ENCODE measurements at places on chromosomes 2 and 18.

GRCh38 chr2:1835581-1836201, 91.4 kb upstream of the PXDN start:
- no peak for DNase-seq

DNA sequence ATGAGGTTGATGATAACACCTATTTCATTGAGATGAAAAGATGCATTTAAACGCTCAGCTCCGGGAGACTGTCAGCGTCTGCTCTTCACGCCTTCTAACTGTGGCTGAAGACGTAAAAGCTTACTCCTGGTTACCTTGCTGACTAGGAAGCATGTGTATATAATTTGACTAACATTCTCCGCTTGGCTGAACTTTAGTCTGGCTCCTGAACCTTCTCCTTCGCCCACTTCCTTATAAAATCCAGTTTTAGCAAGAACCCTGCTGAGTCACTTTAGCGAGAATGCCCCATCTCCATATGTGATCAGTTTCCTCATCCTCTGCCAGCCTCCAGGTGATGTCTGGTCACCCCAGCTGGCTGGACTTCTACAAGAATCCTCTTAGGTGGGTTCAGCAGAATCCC, 12.7 kb upstream of the CREG2 start:
- DNase-seq, result no peak

DNA sequence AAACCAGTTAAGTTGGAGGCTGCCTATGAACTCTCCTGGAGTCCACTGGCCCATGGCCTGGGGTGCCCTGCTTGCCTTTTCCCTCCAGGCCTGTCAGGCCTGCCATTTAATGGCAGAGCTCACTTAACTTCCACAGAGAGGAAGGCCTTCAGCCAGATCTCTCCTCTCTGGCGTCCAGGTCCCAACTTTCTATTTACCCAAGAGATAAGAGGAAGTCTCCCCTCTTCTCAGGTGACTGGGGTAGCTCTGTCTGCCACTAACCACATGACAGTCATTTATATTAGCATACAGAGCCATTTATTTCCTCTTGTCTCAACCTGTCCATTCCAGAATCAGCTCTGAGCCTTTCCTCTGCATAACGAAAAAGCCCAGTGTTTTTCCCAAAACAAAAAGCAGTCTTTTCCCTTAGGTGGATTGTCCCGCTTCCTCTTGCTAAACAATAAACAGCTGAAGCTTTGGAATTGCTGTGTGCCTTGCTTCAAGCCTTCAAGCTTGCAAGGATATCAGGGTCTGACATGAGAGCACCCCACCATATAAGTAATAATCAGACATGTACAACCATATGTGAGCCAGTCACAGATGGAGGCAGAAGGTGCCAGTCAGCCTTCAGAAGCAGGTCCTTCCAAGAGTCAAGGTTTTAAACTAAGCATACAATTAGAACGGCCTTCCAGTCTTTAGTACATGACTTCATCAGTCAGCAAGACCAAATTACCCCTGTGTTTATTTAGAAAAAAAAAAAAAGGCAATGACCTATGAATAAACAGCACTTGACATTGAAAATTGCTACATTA, 71.2 kb upstream of the STPG4 start:
- peak; percentile 15 for DNase-seq

- DNase-seq, result no peak
These were observed 134.2 kb downstream of the RAPGEF4 start for GRCh38 chr2:172869861-172870260.

DNA sequence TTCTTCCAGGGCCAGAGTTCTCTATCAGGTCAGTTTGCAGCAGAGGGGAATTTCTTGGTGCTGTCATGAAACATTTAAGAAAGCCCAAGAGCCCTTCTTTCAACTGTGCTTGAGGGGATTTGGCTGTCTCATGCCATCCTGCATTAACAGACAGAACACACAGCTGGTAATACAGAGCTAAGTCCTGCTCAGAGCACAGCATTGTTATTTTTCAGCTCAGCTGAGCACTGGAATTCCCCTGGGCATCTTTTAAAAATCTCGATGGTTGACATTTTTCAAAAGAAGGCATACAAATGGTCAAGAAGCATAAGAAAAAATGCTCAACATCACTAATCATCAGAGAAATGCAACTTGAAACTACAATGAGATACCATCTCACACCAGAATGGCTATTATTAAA, 14.9 kb upstream of the IL1R2 start:
- no peak for DNase-seq

DNA sequence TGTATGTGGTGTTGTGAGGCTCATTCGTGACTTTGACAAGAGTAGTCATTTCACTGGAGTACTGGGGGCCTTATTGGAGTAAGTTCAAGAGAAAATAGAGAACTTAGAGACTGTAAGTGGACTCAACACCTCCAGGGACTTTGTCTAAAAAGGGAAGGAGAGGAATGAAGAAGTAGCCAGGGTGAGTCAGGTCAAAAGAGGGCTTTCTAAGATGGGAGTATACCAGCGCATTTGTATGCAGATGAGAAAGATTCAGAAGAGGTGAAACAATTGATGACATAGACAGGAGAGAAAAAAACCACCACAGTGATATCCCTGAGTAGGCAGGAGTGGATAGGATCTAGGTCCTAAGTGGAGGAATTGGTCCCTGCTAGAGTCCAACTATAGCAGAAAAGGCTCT, 246.8 kb downstream of the IKZF2 start:
- DNase-seq, result no peak

GRCh38 chr2:196670342-196670741, 30.8 kb downstream of the CCDC150 start:
- no peak for DNase-seq

GRCh38 chr18:74902147-74902455, 304.4 kb downstream of the ZNF407 start:
- no peak for DNase-seq

GRCh38 chr2:47636596-47637264, 146.2 kb upstream of the MSH6 start:
- no peak for DNase-seq

GRCh38 chr18:30469091-30469490, 573.5 kb downstream of the DSC3 start:
- DNase-seq, result no peak

DNA sequence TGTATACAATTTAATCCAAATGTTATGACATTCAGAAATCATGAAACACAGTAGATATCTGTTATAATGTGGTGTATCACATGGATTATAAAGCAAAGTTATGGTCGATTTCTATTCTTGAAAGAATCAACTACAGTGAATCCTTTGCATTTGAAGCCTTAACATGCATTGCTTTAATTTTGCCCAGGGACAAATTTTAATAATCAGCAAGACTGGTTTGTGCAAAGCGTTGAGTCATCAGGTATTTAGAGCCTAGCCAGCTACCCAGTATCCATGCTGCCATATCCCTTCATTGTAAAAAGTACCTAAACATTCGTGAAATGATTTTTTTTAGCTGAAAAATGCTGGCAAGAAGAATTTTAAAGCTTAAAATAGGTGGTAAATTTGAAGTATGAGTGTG, 8.9 kb upstream of the SPDYA start:
- no peak for DNase-seq

GRCh38 chr2:8956774-8957173, 46.7 kb downstream of the MBOAT2 start:
- no peak for DNase-seq

DNA sequence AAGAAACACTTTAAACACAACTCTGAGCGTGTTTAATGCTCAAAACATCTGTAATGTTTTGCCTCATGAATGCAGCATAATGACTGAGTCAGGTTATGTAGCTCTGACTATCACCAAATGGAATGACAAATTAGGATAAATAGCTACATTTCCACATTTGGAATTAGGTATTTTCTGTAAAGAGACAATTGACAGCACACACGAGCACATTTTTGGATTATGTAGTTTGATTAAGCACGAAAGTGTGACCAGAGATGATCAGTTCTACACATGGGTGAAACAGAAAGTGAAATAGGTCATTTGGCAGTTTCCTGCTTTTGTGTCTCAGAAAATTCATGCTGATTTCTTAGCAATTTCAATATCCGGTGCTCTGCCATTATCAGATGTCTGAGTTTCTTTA, 29.0 kb downstream of the LPIN1 start:
- no peak for DNase-seq

GRCh38 chr2:11379558-11379957, 35.1 kb upstream of the ROCK2 start:
- DNase-seq, result no peak

DNA sequence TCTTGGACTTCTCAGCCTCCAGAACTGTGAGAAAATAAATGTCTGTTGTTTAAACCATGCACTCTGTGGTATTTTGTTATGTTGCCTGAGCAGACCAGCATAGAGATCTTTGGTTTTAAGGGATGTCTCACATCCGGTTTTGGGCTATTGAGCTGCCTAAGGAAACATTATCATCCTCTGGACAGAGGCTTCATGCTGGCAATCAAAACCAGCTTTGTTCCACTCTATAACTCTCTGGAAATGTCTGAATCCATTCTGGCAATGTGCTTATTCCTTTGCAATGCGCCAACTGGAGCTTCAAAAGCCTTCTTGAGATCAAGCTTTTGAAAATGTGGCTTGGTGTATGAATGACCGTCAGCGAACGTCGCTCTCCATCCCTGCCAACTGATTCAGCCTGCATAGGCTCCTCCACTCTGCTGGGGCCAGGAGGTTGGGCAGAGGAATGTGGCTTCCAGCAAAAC, 183.6 kb upstream of the MGAT5 start:
- DNase-seq, result no peak

- no peak for DNase-seq
These were observed 112.6 kb downstream of the CERS6 start for GRCh38 chr2:168568476-168569267.

- peak; percentile 24 for DNase-seq
These were observed 67.8 kb downstream of the SS18 start for GRCh38 chr18:26022585-26022984.

- DNase-seq, result no peak
These were observed 139.6 kb downstream of the TWIST2 start for GRCh38 chr2:238987352-238987981.

GRCh38 chr18:43192408-43192807, 76.9 kb upstream of the RIT2 start:
- no peak for DNase-seq

DNA sequence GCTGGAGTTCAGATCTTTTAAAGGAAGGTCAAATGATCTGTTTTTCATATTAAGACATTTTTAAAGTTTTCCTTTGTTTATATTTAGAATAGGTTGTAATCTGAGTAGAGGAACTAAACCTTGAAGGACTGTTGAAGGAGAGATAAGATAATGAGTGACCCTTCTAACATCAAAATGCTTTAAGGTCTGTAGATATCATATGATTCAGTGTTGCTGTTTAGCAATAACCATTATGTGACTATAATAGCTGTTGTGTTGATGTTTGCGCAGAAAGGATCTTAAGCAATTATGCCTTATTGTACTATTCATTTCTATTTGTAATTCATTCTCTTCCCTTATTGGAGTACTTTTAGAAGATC, 60.0 kb downstream of the SLC16A14 start:
- no peak for DNase-seq

GRCh38 chr18:79924814-79925731, 26.4 kb downstream of the SLC66A2 start:
- DNase-seq, result peak; percentile 26

- peak; percentile 92 for DNase-seq
These were observed 80.0 kb downstream of the MAP4K3 start for GRCh38 chr2:39356922-39357639.

DNA sequence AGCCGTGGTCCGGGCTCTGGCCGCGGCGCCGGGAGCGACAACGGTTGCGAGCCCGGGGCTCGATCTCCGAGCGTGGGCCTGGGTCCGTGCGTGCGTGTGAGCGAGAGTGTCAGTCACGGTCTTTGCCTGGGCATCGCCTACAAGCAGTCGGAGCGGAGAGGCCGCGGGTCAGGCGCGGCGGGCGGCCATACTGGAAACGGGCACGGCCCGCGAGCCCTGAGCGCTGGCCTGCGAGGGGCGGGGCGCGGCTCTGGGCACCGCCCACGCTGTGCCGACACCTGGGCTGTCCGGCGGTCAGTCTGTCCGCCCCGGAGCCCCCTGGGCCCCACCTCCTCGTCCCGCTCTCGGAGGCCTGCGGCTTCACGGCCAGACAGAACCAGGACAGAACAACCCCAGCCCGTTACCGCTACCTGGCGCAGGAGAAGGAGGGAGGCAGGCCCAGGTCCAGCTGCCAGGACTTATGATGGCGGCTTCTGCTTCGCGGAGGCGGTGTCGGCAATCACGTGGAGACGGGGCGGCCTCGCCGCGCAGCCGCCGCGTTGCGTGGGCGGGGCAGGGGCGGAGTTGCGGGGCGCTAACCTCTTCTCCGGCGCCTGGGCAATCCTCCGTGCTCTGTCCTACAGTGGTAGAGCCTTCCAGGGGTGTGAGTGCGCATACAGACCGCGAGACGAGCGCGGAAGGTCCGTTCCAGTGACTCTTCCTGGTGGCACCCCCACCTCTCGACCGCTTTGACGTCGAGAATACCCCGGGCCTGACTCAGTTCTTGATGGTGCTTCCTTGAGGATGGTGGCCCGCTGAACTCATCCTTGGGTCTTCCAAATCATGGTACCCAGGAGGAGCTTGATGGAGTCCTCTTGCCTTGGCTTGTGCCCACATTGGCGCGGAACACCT, at the start of gene TMEM131:
TMEM131 (minus strand) TSS at position 215 of the 891 bp plus-strand sequence. CDS start 286 bp downstream, outside the sequence.
- DNase-seq, result peak; percentile 85
